Esophagus muscularis mucosa (tissue), 4 donors: ENCODE measurements at places on chromosomes 2 and 18. TPM values are rescaled to one million over a fixed set of nuclear protein-coding genes. Genes with fewer than 3 reads are reported as not detected.

SCN7A gene
- total RNA-seq: 109 TPM

ADD2 gene
- total RNA-seq: 7.0 TPM

SMYD1 gene
- total RNA-seq: 4.2 TPM

RNU2-63P gene
- not detected for total RNA-seq

NOSTRIN gene
- total RNA-seq: 21.5 TPM

DES gene
- 23,770 TPM for total RNA-seq

AQP12A gene
- total RNA-seq: not detected

RGPD3 gene
- 0.46 TPM for total RNA-seq

AGBL5 gene
- total RNA-seq: 19.5 TPM

DNA sequence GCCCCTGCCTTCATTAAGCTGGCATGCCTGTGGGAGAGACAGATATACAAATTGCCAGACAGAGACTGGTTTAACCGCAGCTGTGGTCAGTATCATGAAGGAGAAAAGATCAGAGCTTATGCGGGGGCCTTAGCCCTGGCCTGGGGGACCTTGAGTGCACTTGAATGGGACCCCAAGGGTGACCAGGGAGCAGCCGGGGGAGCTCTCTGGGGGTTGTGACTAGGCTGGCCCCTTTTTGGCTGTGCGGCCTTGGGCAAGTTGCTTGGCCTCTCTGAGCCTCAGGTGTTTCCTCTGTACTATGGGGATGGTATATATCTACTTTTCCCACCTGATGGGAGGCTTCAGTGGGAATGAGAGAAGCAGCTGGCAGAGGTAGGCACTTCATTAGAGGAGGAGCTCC lies 35.7 kb downstream of the INHBB start:
- H3K27ac ChIP-seq: no peak overlapping the region
- H3K36me3 ChIP-seq: no peaks in the 10 kb centered on the region
- no peaks in the 10 kb centered on the region for H3K4me1 ChIP-seq

- no peak overlapping the region for H3K27ac ChIP-seq
- no peaks in the 10 kb centered on the region for H3K36me3 ChIP-seq
- H3K4me3 ChIP-seq: no peak overlapping the region
- no peaks in the 10 kb centered on the region for H3K27me3 ChIP-seq
- DNase-seq: no peak
Observed at GRCh38 chr2:101396316-101396717, 9.0 kb upstream of the CREG2 start.

- no peaks in the 10 kb centered on the region for H3K27me3 ChIP-seq
- no peaks in the 10 kb centered on the region for H3K4me1 ChIP-seq
- no peak overlapping the region for H3K4me3 ChIP-seq
Observed at GRCh38 chr2:235876099-235876679, 292.0 kb downstream of the GBX2 start.

DNA sequence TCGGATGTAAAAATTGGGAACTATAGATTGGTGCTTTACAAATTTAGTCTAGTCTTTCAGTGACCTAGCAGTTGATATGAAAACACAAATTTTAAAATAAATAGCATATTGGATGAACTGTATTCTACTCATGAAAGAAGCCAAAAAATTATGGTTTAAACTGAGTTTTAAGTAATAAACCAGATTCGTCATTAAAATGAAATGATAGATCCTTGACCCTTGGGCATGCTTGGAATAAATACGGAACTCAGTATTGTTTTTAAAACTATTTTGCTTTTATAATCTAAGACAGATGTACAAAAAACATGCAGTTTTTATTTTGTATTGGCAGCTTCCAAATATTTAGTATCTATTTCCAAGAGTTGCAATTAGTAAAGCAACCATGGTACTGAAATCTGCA lies 34.6 kb upstream of the TBR1 start:
- H3K27ac ChIP-seq: no peak overlapping the region
- no peak overlapping the region for H3K4me3 ChIP-seq
- H3K4me1 ChIP-seq: no peaks in the 10 kb centered on the region
- no peaks in the 10 kb centered on the region for H3K27me3 ChIP-seq

GRCh38 chr2:234116010-234116409 lies 65.5 kb downstream of the SPP2 start:
- H3K4me1 ChIP-seq: no peaks in the 10 kb centered on the region
- H3K27ac ChIP-seq: no peak overlapping the region
- no peak for DNase-seq
- H3K36me3 ChIP-seq: no peaks in the 10 kb centered on the region

DNA sequence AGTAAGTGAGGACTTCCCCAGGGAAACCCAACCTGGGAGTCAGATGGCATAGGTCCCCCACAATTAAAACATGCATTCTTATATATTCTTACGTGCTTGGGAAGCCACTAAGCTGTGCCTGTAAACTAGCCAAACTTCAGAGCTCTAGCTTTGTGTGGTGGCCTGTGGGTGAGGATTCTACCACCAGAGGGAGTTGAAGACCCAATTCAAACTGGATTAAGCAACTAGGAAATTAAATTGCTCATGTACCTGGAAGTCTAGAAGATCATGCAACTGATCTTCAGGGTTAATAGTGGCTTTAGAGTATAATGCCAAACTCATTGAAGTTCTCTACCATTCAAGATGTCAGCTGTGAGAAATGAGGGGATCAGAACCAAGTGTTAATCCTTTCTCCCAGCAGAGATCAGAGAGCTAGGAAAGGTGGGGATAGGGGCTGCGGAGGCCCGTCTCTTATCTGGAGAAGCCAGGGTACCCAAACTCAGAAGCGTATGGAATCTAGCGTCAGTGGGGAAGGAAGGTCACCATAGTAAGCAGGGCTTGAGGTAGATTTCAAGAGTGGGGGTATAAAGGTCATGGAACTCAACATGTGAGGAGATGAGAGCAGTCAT lies 53.2 kb upstream of the CCDC85A start:
- H3K4me1 ChIP-seq: no peaks in the 10 kb centered on the region
- no peaks in the 10 kb centered on the region for H3K36me3 ChIP-seq
- H3K4me3 ChIP-seq: no peak overlapping the region
- no peaks in the 10 kb centered on the region for H3K27me3 ChIP-seq
- DNase-seq: no peak
- no peak overlapping the region for H3K27ac ChIP-seq

DNA sequence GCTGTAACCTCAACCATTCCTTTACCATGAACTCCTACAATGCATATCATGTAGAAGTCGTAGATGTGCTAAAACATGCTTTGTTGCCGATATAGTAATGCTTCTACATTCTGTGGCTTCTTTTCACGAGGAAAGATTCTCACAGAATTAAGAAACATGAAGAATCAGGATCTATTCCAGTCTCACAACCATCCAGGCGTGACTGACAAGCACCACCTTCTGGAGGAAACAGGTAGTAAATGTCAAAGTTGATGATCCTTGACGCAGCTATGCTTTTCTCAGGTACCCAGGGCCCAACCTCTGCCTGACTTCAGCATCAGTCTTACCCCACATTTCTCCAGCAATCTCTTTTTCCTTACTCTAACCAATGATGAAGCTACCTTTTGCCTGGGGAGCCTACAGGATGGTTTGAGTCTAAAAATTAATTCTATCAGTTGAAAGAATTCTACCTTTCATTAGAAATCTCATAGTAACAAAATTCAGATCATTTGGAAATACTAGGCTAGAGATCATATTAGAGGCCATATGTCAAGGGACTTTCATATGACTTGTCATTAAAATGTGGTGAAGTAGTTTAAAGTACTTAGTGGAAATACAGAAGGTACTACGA lies 123.3 kb upstream of the RND3 start:
- no peak overlapping the region for H3K4me3 ChIP-seq
- no peak overlapping the region for H3K27ac ChIP-seq
- no peaks in the 10 kb centered on the region for H3K36me3 ChIP-seq
- H3K4me1 ChIP-seq: peaks cover 32% of the 10 kb centered on the region

DNA sequence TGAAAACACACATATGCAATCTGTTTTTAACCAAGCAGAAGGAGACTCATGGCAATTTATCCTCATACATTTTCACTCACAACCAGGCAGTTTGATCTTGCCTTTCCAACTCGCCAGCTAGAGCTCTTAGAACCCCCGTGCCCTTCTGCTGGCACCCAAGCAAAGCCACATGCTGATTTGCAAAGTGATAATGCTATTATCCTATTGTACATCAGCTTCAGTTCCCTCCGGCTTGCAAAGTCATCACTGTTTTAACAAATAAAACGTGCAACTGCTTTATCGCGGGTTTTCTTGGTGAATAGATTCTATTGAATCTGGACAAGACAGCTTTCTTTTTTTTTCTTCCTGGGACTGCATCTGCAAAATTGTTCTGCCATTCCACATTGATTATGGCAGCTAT lies 314.6 kb downstream of the LNPK start:
- H3K4me3 ChIP-seq: no peak overlapping the region
- H3K4me1 ChIP-seq: no peaks in the 10 kb centered on the region
- H3K36me3 ChIP-seq: no peaks in the 10 kb centered on the region
- peaks cover 65% of the 10 kb centered on the region for H3K27me3 ChIP-seq
- no peak overlapping the region for H3K27ac ChIP-seq

- no peak overlapping the region for H3K4me3 ChIP-seq
- no peak for DNase-seq
- no peaks in the 10 kb centered on the region for H3K4me1 ChIP-seq
- H3K36me3 ChIP-seq: no peaks in the 10 kb centered on the region
- H3K27me3 ChIP-seq: no peaks in the 10 kb centered on the region
Observed at GRCh38 chr2:175207741-175208438, 26.4 kb upstream of the ATP5MC3 start.

- no peak overlapping the region for H3K4me3 ChIP-seq
- H3K36me3 ChIP-seq: peaks cover 5% of the 10 kb centered on the region
- no peaks in the 10 kb centered on the region for H3K27me3 ChIP-seq
- H3K27ac ChIP-seq: no peak overlapping the region
Observed at GRCh38 chr18:55455938-55456337, 132.1 kb downstream of the TCF4 start.

DNA sequence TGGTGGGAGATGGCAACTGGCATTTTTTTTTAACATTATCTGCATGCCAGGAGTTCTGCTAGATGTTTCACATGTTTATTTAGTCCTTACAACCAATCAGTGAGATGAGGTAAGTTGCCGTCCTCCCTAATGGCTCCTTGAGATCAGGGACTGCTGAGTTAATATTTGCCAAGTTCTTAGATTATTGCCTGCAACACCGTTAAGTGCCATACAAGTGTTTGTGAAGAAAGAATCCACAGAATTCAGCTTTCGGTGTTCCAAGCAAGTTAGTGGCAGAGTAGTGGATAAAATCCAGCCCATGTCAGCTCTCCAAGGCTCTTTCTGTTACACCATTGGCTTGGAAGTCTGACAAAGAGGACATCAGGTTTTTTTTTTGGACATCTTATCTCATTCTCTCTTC lies 95.9 kb downstream of the C1QL2 start:
- no peak for DNase-seq
- H3K4me1 ChIP-seq: no peaks in the 10 kb centered on the region
- no peak overlapping the region for H3K27ac ChIP-seq
- H3K4me3 ChIP-seq: no peak overlapping the region

DNA sequence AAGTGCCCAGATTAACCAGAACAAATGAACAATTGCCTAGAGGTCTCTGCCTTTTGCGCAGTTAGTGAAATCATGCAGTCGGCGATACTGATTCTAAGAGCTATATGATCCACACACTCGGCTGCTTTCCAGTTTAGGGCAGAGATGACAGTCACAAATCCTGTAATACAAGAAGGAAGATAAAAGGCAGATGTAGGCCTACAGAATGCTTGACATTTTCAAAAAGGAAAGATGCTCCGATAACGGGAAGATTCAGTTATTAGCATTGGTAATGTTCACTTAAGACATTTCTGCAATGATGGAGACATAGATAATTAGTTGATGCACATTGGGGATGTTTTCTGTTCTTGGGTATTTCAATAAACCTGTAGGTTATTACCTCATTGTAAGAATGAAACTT lies 19.5 kb downstream of the NYAP2 start:
- H3K36me3 ChIP-seq: no peaks in the 10 kb centered on the region
- no peaks in the 10 kb centered on the region for H3K27me3 ChIP-seq
- H3K4me1 ChIP-seq: no peaks in the 10 kb centered on the region
- no peak overlapping the region for H3K4me3 ChIP-seq
- H3K27ac ChIP-seq: no peak overlapping the region

DNA sequence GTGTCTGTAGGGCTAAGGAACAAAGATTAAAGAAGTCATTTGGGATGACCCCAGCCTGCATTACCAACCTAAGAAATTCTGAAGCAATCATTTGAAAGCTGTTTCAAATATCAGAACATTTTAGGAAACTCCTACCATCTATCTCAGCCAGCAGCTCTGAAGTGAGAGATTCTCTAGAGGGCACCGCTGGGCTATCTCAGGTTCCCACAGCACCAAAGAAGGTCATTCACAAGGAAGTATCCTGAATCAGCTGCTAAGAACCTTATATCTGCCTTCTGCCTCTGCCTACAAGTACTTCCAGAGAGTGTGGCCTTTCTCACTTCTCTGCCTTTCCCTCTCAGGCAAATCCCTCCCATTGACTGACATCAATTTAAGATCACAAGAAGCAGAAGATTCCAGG lies 13.4 kb upstream of the EVA1A start:
- no peaks in the 10 kb centered on the region for H3K27me3 ChIP-seq
- H3K27ac ChIP-seq: no peak overlapping the region
- DNase-seq: no peak
- H3K36me3 ChIP-seq: no peaks in the 10 kb centered on the region
